ENCODE measurements at places on chromosomes 5 and 9.

DNA sequence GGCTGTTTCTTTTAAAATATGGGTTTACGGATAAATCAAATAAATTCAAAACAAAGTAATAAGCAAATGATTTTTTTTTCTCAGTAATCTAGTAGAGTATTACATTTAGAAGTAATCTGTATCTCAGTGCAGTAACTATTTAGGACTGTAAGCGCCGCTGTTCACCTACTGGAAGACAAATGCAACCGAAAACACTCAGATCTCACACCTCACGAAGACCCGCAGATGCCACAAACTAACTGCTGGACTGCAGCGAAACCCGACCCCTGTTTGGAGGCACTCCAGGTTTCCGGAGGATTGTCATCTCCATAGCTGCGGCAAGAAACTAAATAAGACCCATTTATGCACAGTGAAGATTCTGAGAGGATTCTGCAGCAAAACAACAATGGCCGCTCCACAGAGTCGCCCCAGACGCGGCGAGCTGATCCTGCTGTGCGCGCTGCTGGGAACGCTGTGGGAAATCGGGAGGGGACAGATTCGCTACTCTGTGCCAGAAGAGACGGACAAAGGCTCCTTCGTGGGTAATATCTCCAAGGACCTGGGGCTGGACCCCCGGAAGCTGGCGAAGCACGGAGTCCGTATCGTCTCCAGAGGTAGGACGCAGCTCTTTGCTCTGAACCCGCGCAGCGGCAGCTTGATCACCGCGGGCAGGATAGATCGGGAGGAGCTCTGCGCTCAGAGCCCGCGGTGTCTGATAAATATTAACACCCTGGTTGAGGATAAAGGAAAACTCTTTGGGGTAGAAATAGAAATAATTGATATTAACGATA lies at the start of gene PCDHGA8:
PCDHGA8 (plus strand) TSS at position 205 of the 770 bp plus-strand sequence; CDS start at position 386, 181 bp downstream.
- peak; percentile 38 for DNase-seq

DNA sequence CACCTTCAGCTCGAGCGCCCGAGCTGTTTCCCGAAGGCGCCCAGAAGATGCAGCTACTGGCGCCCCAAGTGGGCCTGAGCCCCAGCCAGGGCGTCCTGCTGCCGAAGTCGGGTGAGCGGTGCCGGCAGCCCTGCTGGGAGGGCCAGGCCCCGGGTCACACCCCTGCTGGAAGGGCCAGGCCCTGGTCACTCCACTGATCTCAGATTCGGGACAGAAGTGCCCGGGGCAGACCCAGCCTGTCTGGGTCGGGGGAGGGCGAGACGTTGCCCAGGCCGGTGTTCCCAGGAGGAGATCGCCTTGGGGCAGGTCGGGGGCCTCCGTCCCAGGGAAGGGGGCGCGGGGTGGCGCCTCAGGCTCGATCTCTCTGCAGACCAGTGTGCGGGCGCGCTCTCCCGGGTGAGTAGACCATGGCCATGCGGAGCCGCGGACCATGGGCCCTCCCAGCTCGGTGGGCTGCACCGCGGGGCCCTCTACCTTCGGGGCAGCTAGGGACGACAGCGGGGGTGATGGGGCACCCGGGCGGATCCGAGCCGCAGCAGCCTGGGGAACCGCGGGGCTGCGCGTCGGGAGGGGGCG lies 2.3 kb downstream of the LCNL1 start:
- DNase-seq, result no peak

GRCh38 chr9:71741926-71742648 lies 26.2 kb downstream of the CEMIP2 start:
- no peak for DNase-seq

- peak; percentile 60 for DNase-seq
Measured at GRCh38 chr9:122228568-122229484, at the start of gene LHX6. Gene LHX6, minus strand, starts transcription at chr9:122228957. Its CDS starts 217 bp downstream, at chr9:122228740.

GRCh38 chr5:10355071-10355889 lies 1.8 kb downstream of the MARCHF6 start:
- peak; percentile 75 for DNase-seq

GRCh38 chr5:119011186-119011585 lies 22.8 kb upstream of the DTWD2 start:
- DNase-seq, result no peak

DNA sequence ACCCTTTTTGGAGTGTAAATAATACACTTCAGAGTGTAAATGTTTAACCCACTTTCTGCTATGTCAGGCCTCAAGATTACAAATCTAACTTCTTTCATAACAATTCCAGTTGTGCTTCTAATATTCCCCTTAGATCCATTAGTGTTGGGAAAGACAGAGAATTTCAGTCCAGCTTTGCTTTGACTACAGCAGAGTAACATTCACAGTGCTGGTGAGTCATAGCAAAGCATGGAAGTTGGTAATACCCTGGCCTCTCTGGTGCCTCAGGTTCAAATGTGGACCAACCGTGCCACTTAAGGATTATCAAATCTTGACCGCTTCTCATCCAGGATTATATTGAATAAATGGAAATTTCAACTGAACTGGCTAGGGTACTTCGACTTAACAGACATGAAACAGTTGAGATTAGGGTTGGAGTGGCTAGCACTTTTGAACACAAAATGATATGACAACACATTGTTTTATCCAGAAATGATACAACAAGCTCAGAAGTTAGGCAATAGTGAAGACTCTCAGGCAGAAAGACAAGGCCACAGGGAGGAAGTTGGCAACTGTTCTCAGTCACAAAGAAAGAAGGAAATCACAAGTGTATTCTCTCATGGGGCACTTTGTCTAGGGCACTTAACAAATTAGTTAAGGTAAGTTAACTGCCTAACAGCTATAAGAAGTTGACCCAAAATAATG lies 24.4 kb upstream of the RASA1 start:
- peak; percentile 36 for DNase-seq

- no peak for DNase-seq
Measured at GRCh38 chr9:130320723-130321481, 55.3 kb downstream of the HMCN2 start.

Measured in fibroblast of skin of scalp (primary cell).